Endothelial cell of coronary artery (primary cell): ENCODE measurements at places on chromosomes 16 and 17. TPM values are rescaled to one million over a fixed set of nuclear protein-coding genes. Genes with fewer than 3 reads are reported as not detected.

The CRYM gene
- total RNA-seq = not detected in 2 replicates

The CCDC200 gene
- not detected in 2 replicates for total RNA-seq

The PPL gene
- total RNA-seq = 0.18 and 1.0 TPM in 2 replicates

The NUPR1 gene
- under 0.01 and 1.6 TPM in 2 replicates for total RNA-seq

The TUFM gene
- total RNA-seq = 148 and 160 TPM in 2 replicates

The MRPL58 gene
- 31.3 and 40.7 TPM in 2 replicates for total RNA-seq

The TERB1 gene
- under 0.01 TPM in 1 of 2 replicates, not detected in the other for total RNA-seq

The KRT32 gene
- not detected in 2 replicates for total RNA-seq

The PRCD gene
- total RNA-seq = 0.85 TPM in 1 of 2 replicates, not detected in the other

The CUEDC1 gene
- 5.5 and 7.1 TPM in 2 replicates for total RNA-seq
